Non-pigmented ciliary epithelial cell (primary cell): ENCODE measurements at places on chromosomes 12 and 14.

- peak; percentile 63 for DNase-seq
These were observed 234.7 kb downstream of the CCDC91 start for GRCh38 chr12:28424965-28425364.

- DNase-seq: peak; percentile 65
These were observed 1186.3 kb upstream of the FLRT2 start for GRCh38 chr14:84343656-84344055.

- DNase-seq: peak; percentile 70
These were observed 5.2 kb upstream of the KRT85 start for GRCh38 chr12:52372216-52373154.

DNA sequence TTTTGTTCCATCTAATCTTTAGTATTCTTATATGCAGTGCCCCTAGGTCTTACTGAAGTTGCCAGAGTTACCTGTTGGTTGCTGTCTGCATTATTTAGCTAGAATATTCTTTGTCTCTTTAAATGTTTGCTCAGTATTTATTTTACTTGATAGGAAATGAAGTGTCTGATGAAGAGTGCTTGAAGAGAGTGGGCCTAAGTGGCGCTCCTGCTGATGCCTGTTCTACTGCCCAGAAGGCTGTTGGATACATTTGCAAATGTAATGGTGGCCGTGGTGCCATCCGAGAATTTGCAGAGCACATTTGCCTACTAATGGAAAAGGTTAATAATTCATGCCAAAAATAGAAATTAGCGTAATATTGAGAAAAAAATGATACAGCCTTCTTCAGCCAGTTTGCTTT is 18.9 kb downstream of the CMAS start:
- no peak for DNase-seq

- DNase-seq: no peak
These were observed 162.0 kb upstream of the PDZRN4 start for GRCh38 chr12:41026151-41026550.

DNA sequence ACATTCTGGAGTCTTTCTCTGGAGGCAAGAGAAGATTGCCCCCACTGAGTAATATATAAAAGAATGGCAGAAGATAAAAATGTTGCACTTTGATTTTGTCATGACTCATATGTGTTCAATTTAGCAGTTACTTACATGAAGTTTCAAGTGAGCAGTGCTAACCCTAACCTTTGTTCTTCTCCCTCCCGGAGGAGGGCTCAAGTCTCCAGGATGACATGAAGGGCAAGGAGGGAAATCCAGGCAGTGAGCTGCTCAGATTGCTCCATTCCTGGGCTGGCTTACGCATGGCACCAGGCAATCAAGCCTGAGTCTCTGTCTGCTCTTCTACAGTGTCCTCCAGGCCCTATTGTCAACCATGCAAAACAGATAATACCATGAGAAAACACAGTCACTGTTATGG is 322.3 kb downstream of the DUSP6 start:
- DNase-seq: no peak

GRCh38 chr12:106030210-106031071 is 108.3 kb downstream of the NUAK1 start:
- peak; percentile 99 for DNase-seq

DNA sequence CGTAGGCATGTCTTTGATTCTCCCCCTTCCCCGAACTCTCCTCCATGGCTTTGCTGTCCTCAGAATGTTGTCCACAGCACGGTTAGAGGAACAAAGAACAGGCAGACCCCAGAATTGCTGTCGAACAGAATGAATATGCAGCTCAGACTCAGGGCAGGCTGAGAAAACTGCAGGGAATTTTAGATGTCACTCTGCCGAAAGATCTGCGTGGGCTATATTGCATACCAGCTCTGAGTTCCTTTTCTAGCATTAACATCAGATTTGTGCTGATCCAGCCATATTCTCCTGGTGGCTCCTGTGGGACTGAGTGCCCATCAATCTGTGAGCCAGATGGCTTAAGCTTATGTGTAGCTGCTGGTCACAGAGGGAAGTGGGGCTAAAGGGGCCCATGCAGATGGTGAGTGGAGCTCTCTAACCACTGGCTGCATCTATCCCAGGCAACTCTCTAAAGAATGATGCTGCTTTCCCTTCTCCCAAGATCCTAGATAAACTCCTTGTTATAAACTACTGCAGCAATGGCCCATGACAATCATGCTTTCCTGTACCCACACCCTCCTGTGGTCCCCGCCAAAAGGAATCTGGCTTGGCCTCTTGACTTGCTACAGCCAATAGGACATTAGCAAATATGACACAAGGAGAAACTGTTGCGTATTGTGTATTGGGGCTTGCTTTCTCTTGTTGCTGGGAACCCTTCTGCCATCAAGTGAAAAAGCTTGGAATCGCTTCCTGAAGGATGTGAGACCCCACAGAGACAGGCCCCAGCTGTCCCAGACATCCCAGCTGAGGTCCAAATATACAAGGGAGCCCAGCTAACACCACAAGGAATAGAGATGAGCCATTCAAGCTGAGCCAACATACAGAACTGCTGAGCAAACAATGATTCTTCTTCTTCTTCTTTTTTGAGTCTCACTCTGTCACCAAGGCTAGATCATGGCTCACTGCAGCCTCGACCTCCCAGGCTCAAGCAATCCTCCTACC is 101.3 kb downstream of the FOXN3 start:
- no peak for DNase-seq
